ENCODE measurements at places on chromosomes 6 and 20. TPM values are rescaled to one million over a fixed set of nuclear protein-coding genes. Genes with fewer than 3 reads are reported as not detected.

- no peak for DNase-seq
These were observed 3.4 kb downstream of the OGFRL1 start for GRCh38 chr6:71292001-71292400.

MICB gene
- 0.47 TPM for total RNA-seq

ZNF391 gene
- total RNA-seq: 3.7 TPM

DNA sequence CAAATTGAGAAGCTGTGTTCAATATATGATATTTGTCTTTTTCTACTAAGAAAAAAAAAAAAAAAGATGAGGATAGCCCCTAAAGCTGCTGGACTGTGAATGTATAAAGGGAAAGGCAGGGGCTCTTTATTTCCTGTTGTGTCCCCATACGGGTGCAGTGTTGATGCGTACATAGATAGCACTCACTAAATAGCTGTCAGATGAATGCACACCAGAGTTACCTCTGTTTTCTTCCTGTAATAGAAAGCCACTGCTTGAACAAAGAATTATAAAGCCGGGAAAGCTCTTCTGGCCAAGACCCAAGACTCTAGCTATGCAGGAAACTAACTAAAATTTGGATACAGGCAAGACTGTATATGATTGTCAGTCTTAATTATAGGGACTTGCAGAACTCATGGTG lies 260.0 kb downstream of the FARS2 start:
- DNase-seq: no peak

GRCh38 chr6:89324304-89324703 lies 9.2 kb upstream of the GABRR2 start:
- DNase-seq: no peak

TPD52L2 gene
- 20.3 TPM for total RNA-seq

DNA sequence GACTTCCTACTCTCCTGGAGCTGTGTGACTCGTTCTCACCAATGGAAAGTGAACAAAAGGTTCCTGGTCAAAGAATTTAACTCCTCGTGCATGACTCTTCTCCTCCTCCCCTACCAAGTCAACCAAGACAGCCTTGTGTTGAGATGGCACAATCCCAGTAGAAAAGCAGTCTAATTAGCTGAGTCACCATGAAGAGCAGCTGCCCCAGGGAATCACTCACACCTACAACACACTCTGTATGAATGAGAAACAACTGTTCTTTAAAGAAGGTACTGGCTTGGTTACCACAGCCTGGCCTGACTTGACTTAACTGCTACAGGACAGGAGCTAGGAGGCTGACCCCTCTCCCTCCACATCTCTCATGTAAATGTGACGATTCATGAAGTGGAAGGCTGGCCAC lies 2.9 kb upstream of the HLA-DOB start:
- no peak for DNase-seq

- no peak for DNase-seq
These were observed 48.0 kb downstream of the MUC22 start for GRCh38 chr6:31058128-31058894.

DNA sequence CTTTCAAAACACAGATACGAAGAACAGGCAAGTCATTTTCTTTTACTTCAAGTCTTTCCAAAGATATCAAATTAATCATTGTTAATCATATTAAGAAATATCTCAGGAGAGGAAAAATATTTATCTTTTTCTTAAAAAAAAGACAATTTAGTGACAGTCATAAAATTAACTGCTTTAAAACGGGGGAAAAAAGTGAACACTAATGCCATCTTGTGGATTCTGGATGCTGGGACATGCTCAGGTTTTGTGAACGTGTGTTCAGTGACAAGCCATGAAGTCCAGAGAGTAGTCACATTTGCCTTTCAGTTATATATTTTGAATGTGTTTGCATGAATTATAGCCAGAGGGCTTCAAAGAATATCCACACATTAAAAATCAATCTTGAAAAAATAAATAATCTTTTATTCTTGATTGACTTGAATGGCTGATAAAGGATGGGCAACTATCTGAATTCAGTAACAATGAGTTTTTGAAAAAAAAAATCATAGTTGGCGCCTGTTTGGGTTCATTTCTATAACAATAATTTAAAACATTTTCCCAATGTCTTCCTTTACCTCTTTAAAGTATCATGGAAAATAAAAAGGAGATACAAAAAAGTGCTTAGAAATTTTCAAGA lies 74.7 kb upstream of the NOX3 start:
- no peak for DNase-seq

DNA sequence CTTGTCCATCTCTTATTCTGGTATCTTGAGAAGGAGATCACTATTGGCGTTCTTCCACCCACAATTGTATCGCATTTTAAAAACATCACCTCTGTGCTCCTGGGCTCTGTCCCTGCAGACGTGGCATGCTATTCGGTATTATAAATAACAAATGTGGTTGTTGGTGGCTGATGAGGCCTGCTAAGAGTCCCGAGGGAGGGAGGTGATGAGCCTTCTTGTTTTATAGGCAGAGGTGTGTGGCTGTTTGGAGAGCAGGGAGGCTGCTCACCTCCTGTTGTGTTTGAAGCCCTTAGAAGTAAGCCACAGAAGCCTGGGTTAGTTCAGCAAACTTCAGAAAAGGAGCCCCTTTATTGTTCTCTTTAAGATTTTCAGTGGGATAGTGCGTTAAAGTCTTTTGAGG lies 15.6 kb downstream of the MANBAL start:
- no peak for DNase-seq

COX7A2 gene
- total RNA-seq: 129 TPM

DNA sequence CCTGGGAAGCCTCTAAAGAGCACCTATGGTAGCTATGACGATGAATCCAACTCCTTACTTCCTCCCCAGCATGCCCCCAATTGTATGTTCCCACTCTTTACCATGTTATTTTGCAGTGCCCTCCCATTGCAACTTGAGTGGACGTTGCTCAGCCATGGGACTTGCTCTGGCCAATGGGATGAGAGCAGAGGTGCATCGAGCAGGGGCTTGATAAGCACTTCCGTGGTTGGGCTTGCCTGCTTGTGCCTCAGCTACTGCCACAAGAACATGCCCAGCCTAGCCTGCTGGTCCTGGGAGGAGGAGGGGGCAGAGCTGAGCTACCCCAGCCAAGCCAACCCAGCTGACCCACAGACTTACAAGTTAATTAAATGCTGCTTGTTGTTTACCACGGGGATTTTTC lies 71.1 kb upstream of the CTNNBL1 start:
- no peak for DNase-seq

C6orf15 gene
- not detected for total RNA-seq

DNA sequence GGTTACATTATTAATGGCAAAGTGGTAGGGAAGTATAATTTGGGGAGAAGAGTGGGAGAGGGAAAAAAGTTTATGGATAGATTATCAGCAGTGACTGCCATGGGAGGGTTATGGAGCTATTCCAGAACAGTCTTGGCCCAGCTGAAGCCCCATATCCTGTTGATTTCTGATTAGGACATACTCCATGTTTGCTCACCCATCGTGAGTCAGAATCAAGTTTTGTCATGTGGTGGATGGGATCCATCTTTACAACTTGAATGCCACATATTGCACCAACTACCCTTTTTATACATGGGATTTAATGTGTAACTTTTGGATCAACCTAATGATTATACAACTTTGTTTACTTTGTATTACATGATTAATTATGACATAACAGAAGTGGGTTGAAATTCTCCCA lies 217.0 kb downstream of the HAO1 start:
- DNase-seq: no peak

DNA sequence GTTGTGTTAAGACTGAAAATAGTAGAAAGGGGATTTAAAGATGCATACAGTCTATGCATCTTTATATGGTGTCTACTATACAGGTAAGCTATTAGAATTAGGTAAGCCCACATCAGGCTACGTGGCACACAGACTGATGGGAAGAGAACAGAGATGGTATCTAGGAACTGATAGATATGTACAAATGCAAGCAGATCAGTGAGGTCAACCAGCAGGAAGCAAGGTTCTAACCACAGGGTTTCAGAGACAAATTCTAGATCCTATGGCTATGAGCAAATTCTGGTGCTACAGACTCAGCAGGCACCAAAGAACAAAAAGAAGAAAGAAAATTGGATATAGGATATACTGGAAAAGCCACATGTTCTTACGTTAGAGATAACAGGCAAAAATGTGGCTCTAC lies 110.6 kb downstream of the TRDN start:
- DNase-seq: no peak

DNA sequence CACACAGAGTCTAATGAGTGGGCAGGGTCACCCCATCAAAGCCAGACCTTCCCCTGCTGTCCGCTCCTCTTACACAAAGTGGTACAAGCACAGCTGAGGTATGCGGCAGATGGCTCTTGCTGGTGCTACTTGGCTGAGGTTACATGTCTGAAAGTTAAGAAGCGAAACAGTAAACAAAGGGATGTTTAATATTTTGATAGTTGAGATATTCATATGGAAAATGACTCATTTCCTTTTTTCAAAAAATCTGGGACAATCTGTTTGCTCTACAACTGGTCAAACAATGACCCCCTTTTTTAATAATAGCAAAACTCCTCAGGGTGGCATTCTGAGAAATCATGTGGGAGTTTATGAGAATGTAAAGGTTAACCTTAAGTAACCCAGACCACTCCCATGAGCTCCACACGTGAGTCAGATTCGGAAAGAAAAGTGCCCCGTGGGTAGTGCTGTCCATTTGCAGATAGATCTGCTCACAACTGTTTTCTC lies 245.3 kb downstream of the TBXT start:
- DNase-seq: no peak
